ENCODE measurements at places on chromosomes 11 and 22.

GRCh38 chr22:29625090-29625825 is 21.8 kb downstream of the NF2 start:
- no peak for DNase-seq

DNA sequence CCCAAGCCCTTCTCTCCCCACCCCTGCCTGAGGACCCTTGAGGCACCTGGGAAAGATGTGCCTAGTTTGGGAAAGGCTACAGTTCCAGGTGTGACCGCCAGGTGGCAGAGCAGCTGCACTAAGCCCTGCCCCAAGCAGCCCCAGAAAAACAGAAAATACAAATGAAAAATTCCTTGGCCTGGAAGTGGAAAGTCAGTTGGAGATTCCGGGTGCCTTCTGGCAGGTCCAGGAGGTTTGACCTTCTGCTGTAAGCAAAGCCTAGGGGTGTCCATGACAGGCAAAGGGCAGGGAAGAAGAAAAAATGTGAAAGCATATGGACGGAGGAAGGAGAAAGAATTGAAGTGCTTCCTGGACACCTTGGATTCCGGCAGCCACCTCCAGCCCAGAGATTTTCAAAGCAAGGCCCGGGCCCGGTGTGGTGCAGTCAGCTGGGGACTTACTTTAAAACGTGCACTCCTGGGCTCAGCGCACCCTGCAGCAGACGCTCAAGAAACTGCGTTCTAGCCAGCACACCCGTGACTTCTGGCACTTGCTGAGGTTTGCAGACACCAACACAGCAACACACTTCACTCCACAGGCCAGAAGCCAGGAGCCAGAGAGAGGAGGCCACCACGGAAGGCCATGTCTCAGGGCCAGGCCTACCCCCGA is 37.3 kb upstream of the SLC22A12 start:
- DNase-seq, result peak; percentile 40

DNA sequence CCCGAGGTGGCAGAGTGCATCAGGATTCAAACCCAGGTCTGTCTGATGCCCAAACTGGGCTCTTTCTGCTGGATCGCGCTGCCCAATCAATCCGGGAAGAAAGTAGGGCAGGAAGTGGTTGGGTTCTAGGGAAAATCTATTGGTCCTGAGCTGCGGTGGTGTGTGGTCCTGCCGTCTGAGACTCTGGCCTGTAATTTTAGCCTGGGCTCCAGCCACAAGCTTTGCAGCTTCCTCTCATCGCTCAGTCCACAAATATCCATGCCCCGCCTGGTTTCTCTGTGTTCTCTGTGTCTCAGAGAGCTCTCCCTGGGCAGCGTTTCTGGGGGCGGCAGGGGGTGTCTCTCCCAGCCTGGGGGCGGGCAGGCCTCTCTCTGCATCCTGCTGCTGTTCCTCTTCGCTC is 18.7 kb downstream of the CACNG2 start:
- no peak for DNase-seq

DNA sequence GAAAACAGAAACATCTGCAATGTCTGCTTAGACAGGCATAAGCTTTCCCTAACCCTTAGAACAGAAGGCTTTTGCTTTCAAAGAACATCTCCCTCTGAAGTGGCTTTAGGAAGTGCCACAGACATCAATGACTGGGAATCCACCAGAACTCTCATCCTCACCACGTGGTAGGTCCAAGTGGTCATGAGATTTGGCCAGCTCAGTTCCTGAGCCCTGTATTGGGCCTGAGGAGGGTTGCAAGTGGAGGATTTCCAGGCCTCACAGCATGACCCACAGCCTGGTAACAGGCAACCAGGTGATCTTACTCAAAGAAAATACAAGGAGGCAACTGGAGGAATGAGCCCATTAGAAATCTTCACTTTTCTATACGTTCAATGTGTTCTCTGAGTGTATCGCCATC is 1.6 kb downstream of the CASP1 start:
- DNase-seq, result no peak

DNA sequence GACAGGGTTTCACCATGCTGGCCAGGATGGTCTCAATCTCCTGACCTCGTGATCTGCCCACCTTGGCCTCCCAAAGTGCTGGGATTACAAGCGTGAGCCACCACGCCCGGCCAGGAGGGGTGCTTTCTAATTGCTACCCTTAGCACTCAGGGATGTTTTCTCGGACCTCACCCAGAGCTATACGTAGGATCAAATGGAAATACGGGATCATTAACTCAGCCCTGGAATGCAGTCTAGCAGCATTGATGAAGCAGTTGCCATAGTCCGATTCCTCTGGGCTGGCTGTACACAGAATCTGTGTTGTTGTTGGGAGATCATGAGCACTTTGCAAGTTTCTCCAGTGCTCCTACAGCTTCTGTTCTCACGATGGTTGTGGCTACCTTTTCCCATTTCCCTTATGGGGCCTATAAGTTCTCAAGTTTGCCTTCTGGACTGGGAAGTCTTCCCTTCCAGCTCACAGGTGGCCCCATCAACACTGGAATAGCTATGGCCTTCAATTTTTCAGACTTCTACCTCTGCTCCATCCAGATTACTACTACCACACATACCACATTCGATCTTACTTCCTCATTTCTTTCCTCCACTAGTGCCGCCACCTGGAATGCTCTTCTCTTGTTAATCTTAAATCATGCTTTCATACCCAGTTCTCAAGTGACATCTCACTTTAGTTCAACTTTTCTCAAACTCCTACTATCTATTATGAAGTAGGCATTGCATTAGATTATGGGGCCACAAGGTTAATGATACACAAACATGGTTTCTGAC is 16.1 kb upstream of the PCF11 start:
- DNase-seq, result no peak

GRCh38 chr11:19382131-19382611 is 141.4 kb upstream of the E2F8 start:
- DNase-seq, result no peak

DNA sequence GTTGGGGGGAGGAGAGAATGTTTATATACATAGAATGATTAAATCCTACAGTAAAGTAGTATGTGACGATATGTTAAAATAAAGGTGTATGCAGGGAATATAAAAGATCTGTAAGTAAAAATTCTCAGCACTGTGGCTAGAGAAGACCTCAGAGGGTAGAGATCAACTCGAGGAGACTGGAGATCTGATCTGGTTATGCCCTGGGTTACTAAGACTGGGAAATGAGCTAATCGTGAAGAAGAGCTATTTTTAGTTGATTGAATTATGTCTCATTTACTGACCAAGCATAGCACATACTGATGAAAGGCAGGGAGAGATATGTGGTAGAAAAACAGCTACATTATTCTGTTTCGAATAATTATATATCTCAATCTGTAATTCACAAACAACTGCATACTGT is 42.8 kb upstream of the ALKBH3 start:
- DNase-seq, result no peak

GRCh38 chr11:95297680-95298452 is 66.9 kb upstream of the SESN3 start:
- DNase-seq, result no peak

- no peak for DNase-seq
These were observed 7.5 kb downstream of the C11orf21 start for GRCh38 chr11:2293984-2294925.

- DNase-seq, result no peak
These were observed 93.0 kb downstream of the APIP start for GRCh38 chr11:34823197-34823596.

GRCh38 chr11:70672991-70673653 is 274.8 kb downstream of the CTTN start:
- DNase-seq, result no peak

GRCh38 chr22:29732883-29733282 is 13.1 kb downstream of the CABP7 start:
- DNase-seq, result no peak

DNA sequence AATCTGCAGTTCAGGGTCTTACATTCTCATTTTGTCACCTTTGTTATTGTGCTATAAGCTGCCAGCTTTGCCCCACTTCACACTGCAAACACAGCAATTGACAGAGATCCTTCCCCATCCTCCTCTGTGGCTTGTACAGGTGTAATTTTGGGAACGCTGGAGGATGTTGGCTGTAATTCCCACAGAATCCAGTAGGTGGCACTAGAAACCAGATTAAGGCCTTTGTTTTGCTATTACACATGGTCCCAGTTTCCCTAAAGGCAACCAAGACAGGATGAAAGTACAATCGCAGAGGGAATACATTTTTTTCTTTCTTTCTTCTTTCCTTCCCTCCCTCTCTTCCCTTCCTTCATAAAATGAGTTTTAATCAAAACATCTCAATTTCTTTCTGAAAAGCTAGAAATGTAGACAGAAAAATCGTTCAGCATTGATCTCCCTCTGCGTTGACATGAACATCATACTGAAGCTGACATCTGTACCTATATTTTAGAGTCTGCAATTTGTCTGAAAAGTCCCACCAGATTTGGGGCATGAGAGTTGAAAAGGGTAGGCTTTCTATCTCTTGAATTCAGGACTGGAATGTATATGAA is 21.3 kb upstream of the NELL1 start:
- no peak for DNase-seq

DNA sequence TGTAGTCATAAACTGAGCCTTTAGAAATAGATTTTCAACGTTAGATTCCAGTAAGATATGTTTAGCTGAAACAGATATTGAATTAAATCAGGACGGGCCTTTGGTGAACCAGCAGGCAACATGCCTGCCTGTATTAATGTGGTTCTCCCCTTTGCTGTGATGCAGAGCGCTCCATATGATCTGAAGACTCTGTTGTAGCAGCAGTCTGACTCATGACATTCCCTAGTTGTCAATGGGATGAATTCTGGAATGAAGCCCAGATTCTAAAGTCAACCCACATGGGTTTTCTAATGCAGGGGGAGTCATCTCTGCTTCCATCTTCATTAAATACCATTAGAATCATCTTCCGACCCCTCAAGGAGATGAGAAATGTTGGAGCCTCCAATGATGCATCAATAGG is 864.5 kb downstream of the NTM start:
- no peak for DNase-seq

DNA sequence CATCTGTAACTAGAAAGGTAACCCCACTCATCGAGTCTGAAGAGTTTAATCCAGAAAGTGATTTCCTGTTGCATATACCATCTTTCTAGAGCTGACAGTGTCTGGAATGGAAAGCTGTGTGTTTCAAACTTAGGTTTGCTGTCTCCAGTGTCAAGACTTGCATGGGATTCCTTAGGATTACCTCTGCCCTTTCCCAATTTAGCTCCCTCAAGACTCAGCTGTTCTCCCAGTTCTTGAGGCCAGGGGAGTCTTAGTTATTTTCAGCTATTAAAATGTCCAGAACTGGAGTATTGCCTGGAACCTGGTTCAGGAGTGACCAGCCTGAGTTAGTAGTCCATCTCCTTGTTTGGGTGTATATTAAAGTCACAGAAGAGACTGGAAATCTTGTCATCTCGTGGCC is 25.0 kb upstream of the LDHA start:
- DNase-seq, result no peak

GRCh38 chr11:74311352-74311926 is at the start of gene P4HA3:
P4HA3 (minus strand) TSS chr11:74311640; CDS start chr11:74311611, 29 bp downstream.
- peak; percentile 34 for DNase-seq

- peak; percentile 51 for DNase-seq
These were observed 111.2 kb downstream of the MRTFA start for GRCh38 chr22:40525250-40525884.

- peak; percentile 87 for DNase-seq
These were observed at the start of gene C2CD2L for GRCh38 chr11:119106564-119107537. C2CD2L (plus strand) TSS chr11:119107344; CDS start chr11:119107742, 398 bp downstream.

DNA sequence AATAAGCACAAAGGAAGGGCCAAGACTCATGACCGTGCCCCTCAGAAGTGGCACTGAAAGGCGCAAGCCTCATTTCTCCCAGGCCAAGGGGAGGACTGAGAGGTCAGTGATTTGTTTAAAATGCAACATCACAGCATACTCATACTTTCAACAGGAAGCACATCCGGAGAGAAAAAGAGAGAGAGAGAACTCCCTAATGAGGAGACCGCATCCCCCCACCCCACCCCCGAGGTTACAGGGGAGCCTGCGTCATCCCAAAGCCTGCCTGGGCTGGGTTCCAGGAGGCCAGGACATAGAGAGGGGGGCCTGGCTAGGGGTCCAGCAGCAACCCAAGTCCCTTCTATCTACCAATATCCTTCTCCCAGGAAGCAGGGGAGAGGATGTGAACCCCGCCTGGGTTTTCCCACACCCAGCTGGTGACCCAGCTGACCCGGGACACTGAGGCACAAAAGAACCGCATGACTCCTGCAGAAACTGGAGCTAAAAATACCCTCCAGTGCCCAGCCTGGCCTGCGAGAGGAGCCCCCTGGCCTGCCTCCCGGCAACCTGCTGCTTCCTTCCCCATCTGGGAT is 3.8 kb downstream of the CSNK1E start:
- DNase-seq, result no peak

- DNase-seq, result no peak
These were observed 24.8 kb upstream of the RCE1 start for GRCh38 chr11:66818231-66818955.

- DNase-seq, result no peak
These were observed 13.4 kb upstream of the IL2RB start for GRCh38 chr22:37163096-37163489.
